ENCODE measurements at places on chromosomes 3 and 15. TPM values are rescaled to one million over a fixed set of nuclear protein-coding genes. Genes with fewer than 3 reads are reported as not detected.

Gene ILDR1
- 19.9 TPM for total RNA-seq

GRCh38 chr15:81270188-81270587, 53.8 kb downstream of the STARD5 start:
- DNase-seq: no peak

- DNase-seq: no peak
Observed at GRCh38 chr15:59522988-59523461, 85.0 kb downstream of the FAM81A start.

- no peak for DNase-seq
Observed at GRCh38 chr15:69755551-69756310, 303.1 kb downstream of the RPLP1 start.

Gene ARMC8
- 40.8 TPM for total RNA-seq

- no peak for DNase-seq
Observed at GRCh38 chr3:9679476-9680080, 24.1 kb upstream of the CPNE9 start.

Gene TRIM42
- not detected for total RNA-seq

GRCh38 chr3:101151286-101151913, 158.2 kb upstream of the ABI3BP start:
- no peak for DNase-seq

Gene NDN
- 61.9 TPM for total RNA-seq

Gene NMD3
- 41.9 TPM for total RNA-seq

Gene SCN11A
- 0.09 TPM for total RNA-seq

Gene PCSK6
- total RNA-seq: 15.0 TPM

GRCh38 chr15:39789736-39790135, 7.1 kb upstream of the FSIP1 start:
- DNase-seq: no peak

GRCh38 chr3:142418926-142419592, 28.8 kb downstream of the XRN1 start:
- no peak for DNase-seq

DNA sequence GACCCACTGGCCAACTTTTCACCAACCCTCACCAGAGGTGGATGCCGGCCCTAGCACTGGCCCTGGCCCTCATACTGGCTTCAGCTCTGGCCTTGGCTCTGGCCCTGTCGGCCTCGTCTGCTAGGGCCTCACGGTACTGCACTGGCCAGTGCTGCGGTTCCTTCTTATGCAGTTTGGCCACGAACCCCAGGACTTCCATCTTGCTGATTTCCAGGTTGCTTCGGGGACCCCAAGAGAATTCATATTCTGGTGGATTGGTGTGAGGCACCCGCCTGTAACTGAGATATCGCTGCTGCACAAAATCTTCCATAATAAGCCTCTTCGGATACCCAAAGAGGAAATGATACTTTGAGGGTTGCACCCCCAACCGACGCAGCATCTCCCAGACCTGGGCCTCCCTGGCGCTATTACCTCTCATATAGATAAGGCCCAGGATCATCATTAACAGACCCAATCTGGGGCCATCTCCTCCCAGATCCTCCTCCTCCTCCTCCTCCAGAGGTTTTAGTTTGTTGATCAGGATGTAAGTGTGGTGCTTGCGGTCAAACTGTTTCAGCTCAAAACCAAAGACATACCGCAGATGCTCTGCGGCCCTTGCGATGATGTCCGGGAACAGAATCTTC, 883 bp downstream of the MAGEF1 start:
- no peak for DNase-seq

DNA sequence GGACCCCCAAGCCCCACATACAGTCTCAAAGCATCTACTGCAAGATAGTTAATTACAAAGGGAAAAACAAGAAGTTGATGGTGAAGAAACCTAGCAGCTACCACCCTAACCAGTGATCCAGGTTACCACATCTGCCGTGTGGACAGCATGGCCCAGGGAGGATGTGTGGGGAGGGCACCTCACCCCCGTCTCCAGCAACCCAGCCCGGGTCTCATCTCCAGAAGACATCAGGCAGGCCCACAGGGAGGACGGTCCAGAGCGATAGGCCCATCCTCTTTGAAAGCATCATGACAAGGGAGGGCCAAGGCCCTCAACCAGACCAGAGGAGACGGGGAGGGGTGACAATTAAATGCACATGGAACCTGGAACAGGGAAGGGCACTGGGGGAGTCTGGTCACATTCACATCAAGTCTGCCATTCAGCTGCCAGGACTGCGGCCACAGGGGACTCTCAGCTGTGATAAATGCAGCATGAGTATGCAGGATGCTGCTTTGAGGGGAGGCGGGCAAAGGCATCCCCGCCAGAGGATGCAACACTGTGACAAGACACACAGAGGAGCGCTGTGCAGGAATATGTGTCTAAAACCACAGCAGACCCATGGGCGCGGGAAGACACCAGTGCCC, 18.8 kb downstream of the ZXDC start:
- no peak for DNase-seq

DNA sequence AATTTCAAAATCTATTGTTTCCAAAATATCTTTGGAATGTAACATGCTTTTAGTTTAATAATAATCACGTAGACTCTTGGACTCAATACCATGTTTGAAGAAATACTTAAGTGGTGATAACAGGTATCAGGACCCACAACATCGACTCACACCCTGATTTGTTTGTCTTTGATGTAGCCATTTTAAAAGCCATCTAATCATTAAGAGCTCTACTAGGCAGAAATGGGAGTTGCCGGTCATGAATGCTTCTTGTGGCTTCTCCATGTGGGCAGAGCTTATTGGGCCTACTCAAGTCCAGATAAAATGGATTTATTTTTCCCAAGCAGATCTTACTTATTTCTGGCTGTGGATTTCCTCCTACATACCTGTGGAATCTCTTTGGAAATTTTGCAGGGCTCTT, 261.6 kb upstream of the NR2F2 start:
- DNase-seq: no peak

GRCh38 chr15:25089577-25089976, 134.8 kb downstream of the SNRPN start:
- peak; percentile 7 for DNase-seq

Gene FAM81A
- total RNA-seq: 2.8 TPM

Gene IFT57
- total RNA-seq: 51.1 TPM

Gene GOLGA8Q
- 1.6 TPM for total RNA-seq

Gene WNT7A
- 4.7 TPM for total RNA-seq

- no peak for DNase-seq
Observed at GRCh38 chr3:119395923-119396358, 67.5 kb downstream of the TMEM39A start.

- no peak for DNase-seq
Observed at GRCh38 chr3:188870431-188870830, 301.3 kb upstream of the TPRG1 start.

DNA sequence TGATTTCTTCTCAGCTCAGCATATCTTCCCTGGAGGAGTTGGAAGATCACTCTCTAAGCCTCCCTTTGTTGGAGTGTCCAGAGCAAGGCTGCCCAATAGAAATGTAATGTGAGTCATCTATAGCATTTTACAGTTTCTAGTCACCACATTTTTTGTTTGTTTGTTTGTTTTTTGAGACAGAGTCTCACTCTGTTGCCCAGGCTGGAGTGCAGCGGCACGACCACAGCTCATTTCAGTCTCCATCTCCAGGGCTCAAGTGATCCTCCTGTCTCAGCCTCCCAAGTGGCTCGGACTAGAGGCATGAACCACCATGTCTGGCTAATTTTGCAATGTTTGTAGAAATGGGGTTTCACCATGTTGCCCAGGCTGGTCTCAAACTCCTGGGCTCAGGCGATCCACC, 21.3 kb downstream of the KLHL6 start:
- no peak for DNase-seq

- DNase-seq: no peak
Observed at GRCh38 chr15:101188637-101189408, 63.0 kb downstream of the CHSY1 start.

- DNase-seq: no peak
Observed at GRCh38 chr3:149581248-149581647, 76.6 kb downstream of the WWTR1 start.

Gene RSL24D1
- total RNA-seq: 50.1 TPM

DNA sequence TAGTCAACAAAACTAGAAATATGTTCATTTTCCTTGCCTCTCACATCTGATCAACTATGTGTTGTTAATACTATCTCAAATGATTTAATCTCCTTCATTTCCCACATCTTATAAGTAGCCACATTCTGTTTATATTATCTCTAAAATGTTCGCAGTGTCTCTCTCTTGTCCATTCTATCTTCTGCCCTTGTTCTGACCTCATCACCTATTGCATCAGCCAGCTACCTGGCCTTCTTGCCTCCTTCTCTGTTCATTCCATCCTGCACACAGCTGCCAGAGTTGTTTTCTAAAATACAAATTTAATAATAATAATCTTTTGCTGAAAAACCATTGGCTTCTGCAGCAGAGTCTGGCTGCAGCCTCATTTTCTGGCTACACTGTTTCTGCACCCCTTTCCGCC, 75.3 kb upstream of the CCNL1 start:
- DNase-seq: no peak

Gene NPAP1
- total RNA-seq: 0.17 TPM

Data from mucosa of gallbladder (tissue), 1 donor.